ENCODE measurements at places on chromosomes 1 and 21.

GRCh38 chr1:194870860-194871259 is 1684.4 kb upstream of the B3GALT2 start:
- no peak for DNase-seq

- no peak for DNase-seq
Measured at GRCh38 chr1:3539707-3540425, 71.4 kb downstream of the MEGF6 start.

GRCh38 chr1:169025412-169025811 is 81.1 kb upstream of the ATP1B1 start:
- no peak for DNase-seq

DNA sequence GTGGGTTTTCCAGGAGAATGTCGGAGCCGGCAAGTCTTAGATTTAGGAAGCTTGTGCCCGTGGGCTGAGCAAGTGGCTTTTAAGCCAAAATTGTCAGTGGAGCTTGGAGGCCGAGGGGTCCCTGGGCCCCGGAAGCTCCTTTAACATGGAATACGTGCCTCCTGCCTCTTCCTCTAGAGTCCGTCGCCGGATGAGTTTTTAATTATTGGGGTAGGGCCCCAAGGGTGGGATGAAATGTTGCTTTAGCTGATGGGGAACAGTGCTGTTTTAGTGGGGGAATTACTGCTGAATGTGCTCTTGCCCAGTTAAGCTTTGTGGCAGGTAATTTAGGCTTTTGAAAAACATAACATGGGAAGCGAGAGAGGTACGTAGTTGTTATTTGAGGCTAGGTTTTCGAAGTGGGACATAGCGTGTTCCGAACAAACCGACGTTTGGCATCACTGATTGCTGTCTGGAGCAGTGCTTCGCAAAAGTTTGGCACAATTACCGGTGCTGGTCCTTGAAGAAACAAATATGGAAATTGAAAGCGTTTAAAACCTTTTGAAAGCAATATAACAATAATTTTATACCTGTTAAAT is 786 bp downstream of the RPL5 start:
- no peak for DNase-seq

- DNase-seq: peak; percentile 55
Measured at GRCh38 chr1:98053471-98054366, 132.9 kb upstream of the DPYD start.

DNA sequence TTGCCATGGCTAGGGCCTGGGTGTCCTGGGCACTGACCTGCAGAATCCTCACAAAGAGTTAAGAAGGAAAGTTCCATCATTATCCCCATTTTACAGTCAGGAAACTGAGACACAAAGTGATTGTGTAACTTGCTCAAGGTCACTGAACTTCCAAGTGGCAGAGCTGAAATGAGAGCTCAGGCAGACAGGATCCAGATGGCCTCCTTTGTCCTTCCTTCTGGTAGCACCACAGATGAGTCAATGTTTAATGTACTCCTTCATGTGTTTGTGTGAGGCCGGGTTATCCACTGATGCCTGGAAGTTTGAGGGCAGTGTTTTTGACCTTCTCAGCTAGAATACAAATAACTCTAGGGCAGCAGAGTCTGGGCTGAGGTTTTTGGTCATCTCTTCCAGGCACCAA is 207.0 kb downstream of the TNR start:
- DNase-seq: peak; percentile 6

DNA sequence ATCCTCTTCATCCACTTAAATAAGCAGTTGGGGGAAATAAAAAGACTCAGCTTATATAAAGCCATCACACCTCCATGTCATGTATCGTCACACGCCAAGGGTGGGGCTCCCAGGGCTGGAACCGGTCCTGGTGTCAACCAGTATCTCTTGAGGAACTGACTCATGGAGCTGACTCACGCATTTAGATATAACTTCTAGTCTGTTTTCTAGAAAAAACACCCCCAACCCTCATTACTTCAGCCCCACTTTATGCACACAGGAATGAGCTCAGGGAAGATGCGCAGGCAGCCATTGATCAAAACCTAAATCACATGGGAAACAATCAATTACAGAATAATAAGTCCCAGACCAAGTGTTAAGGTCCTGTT is 6.9 kb upstream of the IL22RA1 start:
- DNase-seq: peak; percentile 73

GRCh38 chr1:223177681-223178080 is 34.6 kb upstream of the TLR5 start:
- DNase-seq: no peak

- DNase-seq: peak; percentile 41
Measured at GRCh38 chr1:95384567-95384966, 150.6 kb downstream of the RWDD3 start.
